Type B pancreatic cell (in vitro differentiated cells): ENCODE measurements at places on chromosomes 12 and 14. TPM values are rescaled to one million over a fixed set of nuclear protein-coding genes. Genes with fewer than 3 reads are reported as not detected.

DNA sequence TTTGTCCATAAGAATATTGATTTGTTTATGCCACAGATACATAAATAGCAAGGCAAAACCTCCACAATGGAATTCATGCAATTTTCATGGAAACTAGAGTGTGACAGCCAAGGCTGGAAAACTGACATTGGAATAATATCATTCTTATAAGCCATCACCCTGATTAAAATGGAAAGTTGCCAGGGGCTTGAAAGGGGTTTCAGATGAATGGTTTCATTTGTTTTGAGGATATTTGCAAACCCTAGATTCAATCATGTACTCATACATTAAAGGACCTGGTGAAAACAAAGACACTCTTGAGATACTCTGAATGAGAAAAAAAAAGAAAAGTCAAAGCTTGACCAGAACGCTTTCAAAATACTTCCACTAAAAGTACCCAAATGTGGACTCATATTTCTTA lies 205.7 kb downstream of the DIO2 start:
- DNase-seq, result no peak

GRCh38 chr12:13101821-13102375 lies 1.6 kb downstream of the GSG1 start:
- no peak for DNase-seq

GRCh38 chr12:27324530-27324929 lies 8.1 kb upstream of the BMAL2 start:
- no peak for DNase-seq

DNA sequence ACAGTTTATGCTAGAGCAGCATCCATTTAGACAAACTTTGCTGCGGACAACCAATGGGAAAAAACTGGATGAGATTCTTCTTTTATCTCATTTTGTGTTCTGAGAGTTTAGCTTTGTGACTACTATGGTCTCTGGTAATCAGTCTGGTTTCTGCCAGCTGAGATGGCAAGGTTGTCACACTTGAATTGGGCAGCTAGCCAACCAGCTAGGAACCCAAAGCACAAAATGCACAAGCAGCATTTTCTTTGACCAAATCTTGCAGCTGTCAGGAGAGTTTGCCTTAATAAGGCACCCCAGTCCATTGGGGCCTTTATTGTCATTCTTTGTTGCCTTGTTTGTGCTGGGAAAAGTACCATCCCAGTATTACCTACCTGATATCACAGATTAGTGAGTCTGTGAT lies 34.0 kb upstream of the ETV6 start:
- no peak for DNase-seq

CPNE6 gene
- total RNA-seq, result not detected in 2 replicates

- no peak for DNase-seq
Measured at GRCh38 chr14:90034156-90034555, 27.6 kb upstream of the KCNK13 start.

DEPDC4 gene
- total RNA-seq, result 1.6 and 2.6 TPM in 2 replicates

- no peak for DNase-seq
Measured at GRCh38 chr14:70515811-70516210, 19.0 kb downstream of the ADAM20 start.

DNA sequence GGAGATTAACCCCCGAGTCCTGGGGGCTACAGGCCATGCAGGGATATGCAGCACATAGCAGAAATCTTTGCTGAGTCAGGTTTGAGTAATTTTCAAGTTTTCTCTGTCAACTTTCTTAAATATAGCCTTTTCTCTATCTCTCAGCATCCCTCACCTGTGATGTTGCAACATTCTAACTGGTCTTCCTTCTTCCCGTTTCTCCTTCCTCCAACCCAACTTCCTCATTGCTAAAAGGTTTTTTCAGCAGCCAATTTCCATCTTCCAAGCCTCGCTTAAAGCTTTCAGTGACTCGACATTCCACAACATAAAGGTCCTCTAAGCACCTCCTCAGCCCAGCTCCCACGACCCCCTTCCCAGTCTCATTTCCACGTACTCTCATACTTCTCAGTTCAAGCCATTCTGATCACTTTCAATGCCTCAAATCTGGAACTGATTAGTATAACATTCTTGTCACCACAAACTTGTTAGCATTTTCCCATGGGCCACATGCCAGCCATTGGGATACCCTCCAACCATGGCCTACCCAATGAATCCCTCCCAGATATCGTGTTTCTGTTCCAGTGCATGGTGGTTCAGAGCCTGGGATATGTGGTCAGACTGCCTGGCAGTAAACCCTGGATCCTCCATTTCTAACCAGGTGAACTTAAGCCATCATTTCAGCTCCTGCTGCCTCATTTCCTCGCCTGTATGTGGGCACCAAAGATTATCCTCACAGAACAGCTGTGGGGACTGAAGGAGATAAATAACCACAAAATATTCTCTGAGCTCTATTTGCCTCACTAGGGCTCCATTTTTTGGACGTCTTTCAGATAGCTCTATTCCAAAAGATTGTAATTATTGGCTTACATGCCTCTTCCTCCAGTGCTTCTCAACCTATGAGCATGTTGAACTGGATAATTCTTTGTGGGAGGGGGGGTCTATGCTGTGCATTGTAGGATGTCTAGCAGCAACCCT lies 65.8 kb downstream of the KCNK10 start:
- DNase-seq, result no peak

GRCh38 chr14:72291908-72292688 lies 359.9 kb downstream of the RGS6 start:
- DNase-seq, result no peak

- no peak for DNase-seq
Measured at GRCh38 chr14:91774140-91775096, 42.5 kb upstream of the CATSPERB start.

DNA sequence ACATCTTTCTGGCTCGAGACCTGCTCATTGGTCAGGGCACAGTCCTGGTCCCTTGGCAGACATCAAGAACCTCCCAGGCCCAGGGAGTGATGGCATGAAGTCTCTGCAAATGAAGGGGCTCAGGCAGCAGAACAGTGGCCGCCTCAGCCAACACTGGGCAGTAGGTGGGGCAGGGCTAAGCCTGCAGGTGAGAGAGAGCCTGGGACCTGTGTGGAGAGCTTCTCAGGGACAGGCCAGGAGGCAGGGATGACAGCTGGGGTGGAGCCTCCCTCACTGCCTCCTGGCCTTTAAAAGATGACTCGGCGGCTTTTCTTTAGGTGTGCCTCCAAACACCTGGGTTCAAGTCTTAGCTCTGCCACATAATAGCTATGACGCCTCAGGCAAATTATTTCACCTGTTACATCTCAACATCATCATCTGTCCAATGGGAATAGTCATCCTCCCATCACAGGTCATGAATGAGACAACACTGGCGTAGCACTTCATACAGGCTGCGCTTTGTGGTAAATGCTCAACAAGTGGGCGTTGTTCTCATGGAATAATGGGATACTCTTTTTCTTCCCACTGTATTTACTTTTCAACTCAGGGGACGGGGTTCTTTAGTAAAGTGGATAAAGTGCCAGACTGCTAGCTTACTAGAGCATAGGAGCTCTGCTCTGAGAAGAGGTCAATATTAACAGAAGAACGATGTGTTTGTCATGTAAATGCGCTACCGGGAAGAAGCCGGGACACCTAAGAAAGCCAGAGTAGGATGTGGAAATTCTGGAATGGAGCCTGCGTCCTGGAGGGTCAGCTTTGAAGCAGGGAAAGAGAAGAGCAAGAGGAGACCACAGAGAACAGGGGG lies 277.4 kb downstream of the FOXN3 start:
- DNase-seq, result no peak

DPF3 gene
- total RNA-seq, result 4.5 and 5.8 TPM in 2 replicates

IL22 gene
- total RNA-seq, result not detected in 2 replicates

GRCh38 chr12:47207340-47207717 lies 127.6 kb upstream of the AMIGO2 start:
- DNase-seq, result no peak

DNA sequence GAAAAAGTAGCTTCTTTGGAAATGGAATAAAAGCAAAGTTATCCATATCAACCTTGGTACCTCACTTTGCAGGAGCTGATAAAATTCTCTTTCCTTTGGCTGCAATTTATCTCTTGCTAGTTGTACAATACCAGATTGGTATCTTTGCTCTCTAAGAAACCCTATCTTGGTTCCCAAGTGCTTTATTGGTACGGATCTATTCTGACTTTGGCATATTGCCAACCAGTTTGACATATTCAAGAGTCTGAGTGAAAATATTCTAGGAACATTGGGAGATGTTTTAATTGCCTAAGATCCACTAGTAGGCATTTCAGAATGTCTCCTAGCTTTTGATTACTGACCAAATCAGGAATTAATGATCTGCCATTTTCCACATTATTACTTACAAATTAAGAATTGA lies 167.2 kb upstream of the ATP2B1 start:
- DNase-seq, result no peak
